Cardiac ventricle fibroblast (primary cell): ENCODE measurements at places on chromosomes 1 and 21. TPM values are rescaled to one million over a fixed set of nuclear protein-coding genes. Genes with fewer than 3 reads are reported as not detected.

Gene TGFB2
- 2.1 and 6.9 TPM in 2 replicates for total RNA-seq

Gene CFH
- total RNA-seq, result 373 and 434 TPM in 2 replicates

Gene TDRD5
- total RNA-seq, result not detected in 2 replicates

Gene MFAP2
- total RNA-seq, result 85.2 and 88.5 TPM in 2 replicates

Gene DYRK3
- total RNA-seq, result 9.9 and 10.8 TPM in 2 replicates

Gene FAM131C
- total RNA-seq, result 0.75 TPM in 1 of 2 replicates, not detected in the other

Gene AKT3
- total RNA-seq, result 15.0 and 20.5 TPM in 2 replicates

Gene VPS13D
- total RNA-seq, result 17.5 and 20.0 TPM in 2 replicates

Gene SPRR2B
- total RNA-seq, result not detected in 2 replicates

Gene A3GALT2
- not detected in 2 replicates for total RNA-seq

Gene GBP1
- total RNA-seq, result 14.0 and 15.4 TPM in 2 replicates

Gene CFHR2
- total RNA-seq, result not detected in 2 replicates
